Sigmoid colon (tissue), 7 donors: ENCODE measurements at places on chromosomes 6 and 20. TPM values are rescaled to one million over a fixed set of nuclear protein-coding genes. Genes with fewer than 3 reads are reported as not detected.

GABRR1 gene
- not detected for polyA plus RNA-seq

FAXC gene
- polyA plus RNA-seq: under 0.01 TPM

TMEM63B gene
- 9.0 TPM for polyA plus RNA-seq

ZNF512B gene
- polyA plus RNA-seq: 0.23 TPM

LGSN gene
- polyA plus RNA-seq: not detected

ACSS1 gene
- polyA plus RNA-seq: 24.7 TPM

HLA-DQA1 gene
- polyA plus RNA-seq: 32.4 TPM

C20orf141 gene
- not detected for polyA plus RNA-seq

IL22RA2 gene
- 0.35 TPM for polyA plus RNA-seq

DNA sequence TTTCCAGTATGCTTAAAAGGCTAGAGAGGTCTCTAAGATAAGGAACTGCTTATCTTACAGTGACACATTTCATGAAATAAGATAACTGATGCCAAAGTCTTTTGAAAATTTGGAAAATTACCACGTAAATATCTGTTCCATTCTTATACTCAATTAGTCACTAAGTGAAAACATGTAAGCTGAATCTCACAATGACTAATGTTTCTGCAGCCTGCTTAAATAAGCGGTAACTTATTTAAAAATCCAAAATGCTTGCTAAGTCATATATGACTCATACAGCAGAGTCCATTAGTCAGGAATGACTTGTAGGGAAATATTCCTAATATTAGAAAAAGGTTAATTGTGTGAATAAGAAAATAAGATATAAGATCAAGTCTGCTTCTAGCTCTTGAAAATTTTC lies 27.8 kb upstream of the LGSN start:
- no peaks in the 10 kb centered on the region for H3K27me3 ChIP-seq
- DNase-seq: no peak
- H3K4me3 ChIP-seq: no peak overlapping the region
- no peaks in the 10 kb centered on the region for H3K36me3 ChIP-seq

GRCh38 chr20:36225666-36226065 lies 10.6 kb upstream of the AAR2 start:
- no peaks in the 10 kb centered on the region for H3K4me1 ChIP-seq
- DNase-seq: peak; percentile 32
- H3K27me3 ChIP-seq: no peaks in the 10 kb centered on the region

- H3K36me3 ChIP-seq: no peaks in the 10 kb centered on the region
- no peak for DNase-seq
- no peak overlapping the region for H3K4me3 ChIP-seq
- H3K27ac ChIP-seq: no peak overlapping the region
- H3K4me1 ChIP-seq: peaks cover 7% of the 10 kb centered on the region
These were observed 4.2 kb upstream of the ZDHHC14 start for GRCh38 chr6:157376706-157377230.

- no peak for DNase-seq
- no peak overlapping the region for H3K27ac ChIP-seq
- no peaks in the 10 kb centered on the region for H3K27me3 ChIP-seq
- peaks cover 2% of the 10 kb centered on the region for H3K36me3 ChIP-seq
- H3K4me3 ChIP-seq: no peak overlapping the region
These were observed 36.7 kb downstream of the EBF4 start for GRCh38 chr20:2729251-2729713.

- no peak for DNase-seq
- no peak overlapping the region for H3K27ac ChIP-seq
- H3K4me1 ChIP-seq: peaks cover 5% of the 10 kb centered on the region
- H3K27me3 ChIP-seq: no peaks in the 10 kb centered on the region
These were observed 61.8 kb downstream of the TPD52L1 start for GRCh38 chr6:125215252-125215819.

GRCh38 chr6:35638679-35639078 lies 50.0 kb downstream of the FKBP5 start:
- H3K4me3 ChIP-seq: no peak overlapping the region
- H3K27me3 ChIP-seq: no peaks in the 10 kb centered on the region
- H3K27ac ChIP-seq: no peak overlapping the region
- peaks cover 40% of the 10 kb centered on the region for H3K36me3 ChIP-seq
- DNase-seq: no peak

GRCh38 chr20:62675877-62676260 lies 32.8 kb upstream of the NTSR1 start:
- H3K27ac ChIP-seq: no peak overlapping the region
- H3K4me1 ChIP-seq: no peaks in the 10 kb centered on the region
- H3K27me3 ChIP-seq: no peaks in the 10 kb centered on the region
- no peak for DNase-seq
- H3K4me3 ChIP-seq: no peak overlapping the region

GRCh38 chr20:4550740-4551139 lies 171.0 kb upstream of the PRND start:
- no peak overlapping the region for H3K4me3 ChIP-seq
- no peaks in the 10 kb centered on the region for H3K36me3 ChIP-seq
- no peak for DNase-seq
- no peak overlapping the region for H3K27ac ChIP-seq
- H3K4me1 ChIP-seq: no peaks in the 10 kb centered on the region

DNA sequence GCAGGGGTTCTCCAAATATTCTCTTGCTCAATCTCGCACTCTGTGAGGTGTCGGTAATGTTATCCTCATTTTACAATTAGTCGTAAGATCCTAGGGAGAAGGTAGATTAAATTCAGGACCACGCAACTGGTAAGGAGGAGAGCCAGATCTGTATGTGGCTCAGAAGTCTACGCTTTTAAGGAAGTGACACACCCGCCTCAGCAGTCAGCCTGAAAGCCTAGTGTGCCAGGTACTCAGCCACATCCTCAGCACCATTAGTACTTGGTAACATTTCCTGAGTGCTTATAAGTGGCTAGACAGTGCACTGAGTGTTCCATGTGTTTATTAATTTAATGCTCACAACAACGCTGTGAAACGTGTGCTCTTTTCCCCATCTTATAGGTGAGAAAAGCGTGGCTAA lies 63.7 kb downstream of the DHX35 start:
- no peak overlapping the region for H3K27ac ChIP-seq
- DNase-seq: no peak
- H3K27me3 ChIP-seq: no peaks in the 10 kb centered on the region
- peaks cover 26% of the 10 kb centered on the region for H3K36me3 ChIP-seq

GRCh38 chr20:44598423-44599305 lies 16.3 kb downstream of the PKIG start:
- H3K27me3 ChIP-seq: no peaks in the 10 kb centered on the region
- no peaks in the 10 kb centered on the region for H3K36me3 ChIP-seq
- no peaks in the 10 kb centered on the region for H3K4me1 ChIP-seq
- DNase-seq: no peak

DNA sequence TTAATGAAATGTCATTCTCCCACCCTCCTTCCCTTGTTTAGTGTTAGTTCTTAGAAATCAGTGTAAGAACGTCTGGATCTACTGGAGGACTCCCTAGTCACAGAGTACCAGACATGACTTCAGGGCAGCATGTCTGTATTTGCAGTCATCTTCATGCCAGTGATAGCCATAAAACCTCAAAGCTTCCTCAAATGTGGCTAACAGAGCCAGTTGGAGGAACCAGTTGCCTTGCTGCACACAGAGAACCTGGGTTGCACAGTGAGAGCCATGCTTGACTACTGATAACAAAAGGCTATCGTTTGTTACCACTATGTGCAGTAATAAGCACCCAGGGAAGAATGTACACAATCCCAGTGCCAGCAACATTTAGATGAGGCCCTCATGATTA lies 20.1 kb downstream of the NT5E start:
- H3K36me3 ChIP-seq: no peaks in the 10 kb centered on the region
- no peak overlapping the region for H3K4me3 ChIP-seq
- peaks cover 15% of the 10 kb centered on the region for H3K4me1 ChIP-seq
- H3K27ac ChIP-seq: no peak overlapping the region

DNA sequence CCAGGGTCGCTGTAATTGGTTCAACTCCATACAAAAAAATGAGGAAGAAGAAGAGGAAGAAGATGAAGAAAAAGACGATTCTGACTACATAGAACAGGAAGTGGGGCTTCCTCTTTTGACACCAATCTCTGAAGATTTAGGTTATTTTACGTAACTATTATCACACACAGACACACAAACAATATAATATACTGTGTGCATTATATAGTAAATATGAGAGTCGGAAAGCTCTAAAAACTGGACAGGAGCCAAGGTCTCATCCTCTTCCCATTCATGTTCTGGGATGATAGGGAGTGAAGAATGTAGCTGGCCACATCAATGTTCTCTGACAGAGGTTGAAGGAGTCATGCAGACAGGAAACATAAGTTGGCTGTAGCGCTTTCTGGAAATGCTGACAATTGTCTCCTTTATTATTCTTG lies 13.3 kb downstream of the RSPH4A start:
- H3K4me3 ChIP-seq: no peak overlapping the region
- H3K4me1 ChIP-seq: no peaks in the 10 kb centered on the region
- no peak overlapping the region for H3K27ac ChIP-seq
- no peaks in the 10 kb centered on the region for H3K27me3 ChIP-seq
- peaks cover 15% of the 10 kb centered on the region for H3K36me3 ChIP-seq

GRCh38 chr6:151885234-151885633 lies 77.8 kb downstream of the ESR1 start:
- H3K27me3 ChIP-seq: no peaks in the 10 kb centered on the region
- no peak overlapping the region for H3K27ac ChIP-seq
- no peak overlapping the region for H3K4me3 ChIP-seq

DNA sequence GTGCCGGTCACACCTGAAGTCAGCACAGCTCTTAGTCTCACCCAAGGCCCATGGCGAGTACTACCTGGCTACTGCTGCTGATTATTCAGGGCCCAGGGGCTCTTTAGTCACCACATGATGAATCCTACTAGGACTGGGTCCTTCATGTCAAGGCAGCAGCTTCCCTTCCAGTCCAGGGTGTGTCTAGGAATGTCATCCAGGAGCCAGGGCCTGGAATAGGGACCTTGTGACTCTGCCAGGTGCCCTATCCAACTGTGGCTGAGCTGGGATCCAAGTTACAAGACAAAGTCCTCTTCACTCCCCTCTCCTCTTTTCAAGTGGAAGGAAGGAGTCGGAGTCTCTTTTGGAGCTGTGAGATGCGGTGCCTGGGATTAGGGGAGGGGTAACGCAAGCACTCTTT lies 85.5 kb downstream of the CFAP61 start:
- no peaks in the 10 kb centered on the region for H3K36me3 ChIP-seq
- no peak overlapping the region for H3K27ac ChIP-seq
- no peak for DNase-seq
- no peaks in the 10 kb centered on the region for H3K4me1 ChIP-seq
- no peak overlapping the region for H3K4me3 ChIP-seq
